Body of pancreas (tissue), 4 donors: ENCODE measurements at places on chromosomes 6 and 20. TPM values are rescaled to one million over a fixed set of nuclear protein-coding genes. Genes with fewer than 3 reads are reported as not detected.

The SLC4A11 gene
- total RNA-seq, result not detected

The FYN gene
- 25.7 TPM for total RNA-seq

The NKAIN4 gene
- not detected for total RNA-seq

The NKAPL gene
- 0.52 TPM for total RNA-seq

The ADGRF1 gene
- 0.52 TPM for total RNA-seq

The ASIP gene
- total RNA-seq, result not detected

The ADGRF4 gene
- total RNA-seq, result not detected

The ID4 gene
- total RNA-seq, result 72.5 TPM

The HLA-DQA1 gene
- 10.4 TPM for total RNA-seq

The ACTL10 gene
- total RNA-seq, result 4.9 TPM

The USP49 gene
- 3.3 TPM for total RNA-seq

The ITCH gene
- total RNA-seq, result 22.4 TPM

The CTAGE9 gene
- 0.66 TPM for total RNA-seq

The RNF217 gene
- total RNA-seq, result 18.7 TPM

The SLC2A10 gene
- total RNA-seq, result 12.2 TPM

The MAS1 gene
- not detected for total RNA-seq

The CST2 gene
- total RNA-seq, result not detected
